Stimulated activated CD4-positive, alpha-beta T cell treated with anti-CD3 and anti-CD28 coated beads, TNF-alpha, amount 100 ng/mL, for 1 hour (primary cell): ENCODE measurements at places on chromosomes 13 and 19.

GRCh38 chr13:105048677-105049076 is 1486.8 kb downstream of the EFNB2 start:
- no peak for DNase-seq

- no peak for DNase-seq
Observed at GRCh38 chr19:7902796-7903243, 857 bp upstream of the MAP2K7 start.

- DNase-seq, result no peak
Observed at GRCh38 chr19:50275577-50276368, 53.4 kb downstream of the KCNC3 start.

GRCh38 chr13:41613984-41614661 is 156.8 kb downstream of the RGCC start:
- no peak for DNase-seq

GRCh38 chr19:33292595-33293254 is 9.6 kb downstream of the CEBPA start:
- DNase-seq, result no peak

GRCh38 chr13:29816715-29817114 is 33.7 kb downstream of the UBL3 start:
- no peak for DNase-seq

DNA sequence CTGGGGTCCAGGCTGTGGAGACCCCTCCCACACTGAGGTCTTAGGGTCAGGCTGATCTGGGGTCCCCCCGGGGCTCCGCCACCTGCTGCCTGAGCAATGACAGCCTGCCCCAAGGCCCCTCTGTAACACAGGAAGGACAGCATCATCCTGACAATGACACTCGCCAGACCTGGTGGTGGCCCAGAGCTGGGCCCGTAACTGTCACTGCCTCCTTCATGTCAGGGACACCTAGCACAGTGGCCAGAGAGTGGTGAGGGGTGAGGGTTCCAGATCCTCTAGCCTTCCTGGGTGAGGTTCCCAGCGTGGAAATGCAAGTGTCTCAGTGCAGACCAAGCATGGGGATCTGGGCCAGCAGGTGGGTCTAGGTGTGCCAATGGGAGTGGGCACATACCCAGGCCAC is 27.8 kb downstream of the OPA3 start:
- no peak for DNase-seq

DNA sequence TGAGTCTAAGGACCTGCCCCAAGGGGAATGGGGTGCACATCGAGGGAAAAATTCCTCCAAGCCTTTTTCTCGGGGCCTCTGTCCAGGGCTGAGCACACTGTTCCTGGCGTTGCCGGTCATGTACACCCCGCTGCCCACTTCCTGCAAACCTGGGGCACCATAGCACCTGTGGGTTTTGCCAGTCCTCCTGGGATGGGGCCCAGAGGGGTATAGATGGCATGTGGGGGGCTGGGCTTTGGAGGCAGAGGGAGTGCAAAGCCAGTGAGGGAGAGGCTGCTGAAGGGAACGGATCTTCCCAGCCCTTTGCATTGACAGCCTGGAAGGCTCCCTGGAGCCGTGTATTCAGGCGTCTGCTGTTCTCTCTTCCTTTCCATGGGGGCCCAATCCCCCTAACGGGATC is 187.3 kb downstream of the ZNF536 start:
- DNase-seq, result no peak

- no peak for DNase-seq
Observed at GRCh38 chr13:32316501-32316900, 1.2 kb downstream of the BRCA2 start.

DNA sequence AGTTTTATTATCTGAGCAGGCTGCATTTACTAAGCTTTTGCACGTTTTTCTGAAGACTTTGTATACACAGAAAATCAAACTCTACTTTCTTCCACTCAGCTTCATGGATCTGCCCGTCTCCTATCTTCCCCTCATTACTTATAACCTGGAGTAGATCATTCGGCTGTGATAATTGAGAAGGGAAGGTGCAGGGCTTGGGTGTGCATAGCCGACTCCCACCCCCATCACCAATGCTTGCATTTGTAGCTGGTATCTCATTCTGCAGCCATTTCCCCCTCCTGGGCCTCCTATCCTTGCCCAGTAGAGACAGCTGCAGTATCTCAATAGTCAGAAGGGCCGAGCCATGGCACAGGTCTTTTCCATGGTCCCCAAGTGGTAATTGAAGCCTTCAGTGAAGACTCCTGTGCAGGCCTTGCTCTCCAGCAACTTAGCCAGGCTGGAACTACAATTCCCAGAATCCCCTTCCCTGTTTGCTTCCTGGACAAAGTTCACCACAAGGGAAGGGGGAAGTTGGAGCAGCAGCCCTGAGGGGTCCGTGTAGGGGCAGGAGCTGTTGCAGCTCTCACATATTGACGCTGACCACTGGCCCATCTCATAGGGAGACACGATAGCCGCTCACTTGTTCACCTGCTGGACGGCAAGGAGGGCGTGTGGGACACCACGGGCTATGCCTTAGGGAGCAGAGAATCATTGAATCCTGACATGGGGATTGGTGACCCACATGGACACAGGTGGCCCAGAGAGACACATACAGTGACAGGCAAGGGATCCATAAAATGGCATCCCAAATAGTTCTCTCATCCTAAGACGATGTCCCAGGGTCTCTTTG is 2.1 kb upstream of the SIGLEC8 start:
- no peak for DNase-seq

GRCh38 chr19:45768655-45768983 is 433 bp downstream of the SIX5 start:
- no peak for DNase-seq

GRCh38 chr13:42398533-42398932 is 126.6 kb downstream of the AKAP11 start:
- no peak for DNase-seq

GRCh38 chr13:21686751-21687391 is 16.0 kb downstream of the FGF9 start:
- DNase-seq, result no peak

DNA sequence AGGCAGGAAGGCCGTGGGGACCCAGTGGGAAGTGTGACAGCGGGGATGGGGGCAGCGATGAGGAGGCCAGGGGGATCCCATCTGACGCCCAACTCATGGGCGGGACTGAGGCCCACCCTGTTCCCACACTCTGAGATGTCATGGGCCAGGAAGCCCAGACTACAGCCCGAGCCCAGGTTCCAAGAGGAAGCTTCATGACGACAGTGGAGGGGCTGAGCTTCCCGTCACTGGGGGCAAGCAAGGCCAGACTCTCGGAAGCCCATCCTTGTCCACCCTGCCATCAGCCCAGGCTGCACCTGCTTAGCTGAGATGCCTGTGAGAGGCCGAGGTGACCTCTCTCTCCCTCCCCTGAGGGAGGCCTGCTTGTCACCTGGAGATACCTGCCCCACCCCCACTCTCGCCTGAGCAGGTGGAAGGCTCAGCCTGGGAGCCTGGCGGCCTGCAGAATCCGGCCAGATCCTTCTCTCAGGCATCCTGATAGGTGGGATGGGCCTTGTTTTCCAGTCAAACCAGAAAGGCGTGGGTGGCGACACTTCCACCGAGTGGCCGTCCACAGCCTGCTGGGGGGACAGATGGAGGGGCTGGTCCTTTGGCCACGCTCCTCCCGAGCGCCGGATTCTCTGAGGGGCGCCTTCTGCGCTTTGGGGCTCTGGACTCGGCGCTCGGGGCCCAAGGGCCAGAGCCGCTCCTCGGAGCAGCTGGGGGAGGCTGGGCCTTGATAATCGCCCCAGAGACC is 4.8 kb downstream of the ZBTB7A start:
- DNase-seq, result no peak

DNA sequence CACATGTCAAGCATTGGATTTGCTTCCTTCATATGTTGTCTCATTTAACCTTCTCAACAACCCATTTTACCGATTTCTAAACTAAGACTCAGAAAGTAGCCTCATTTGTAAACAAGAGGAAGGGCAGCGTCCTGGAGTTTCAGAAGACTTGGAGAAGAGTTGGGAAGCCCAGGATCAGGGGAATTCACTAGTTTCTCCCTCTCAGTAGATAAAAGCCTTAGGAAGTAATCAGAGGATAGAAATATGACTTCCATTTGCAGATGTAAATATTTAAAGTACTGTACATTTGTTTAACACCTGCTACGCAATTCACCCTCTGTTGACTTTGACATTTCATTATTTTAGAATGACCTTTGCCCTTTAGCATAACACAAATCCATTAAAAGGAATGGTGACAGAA is 216.4 kb downstream of the DCT start:
- DNase-seq, result no peak

DNA sequence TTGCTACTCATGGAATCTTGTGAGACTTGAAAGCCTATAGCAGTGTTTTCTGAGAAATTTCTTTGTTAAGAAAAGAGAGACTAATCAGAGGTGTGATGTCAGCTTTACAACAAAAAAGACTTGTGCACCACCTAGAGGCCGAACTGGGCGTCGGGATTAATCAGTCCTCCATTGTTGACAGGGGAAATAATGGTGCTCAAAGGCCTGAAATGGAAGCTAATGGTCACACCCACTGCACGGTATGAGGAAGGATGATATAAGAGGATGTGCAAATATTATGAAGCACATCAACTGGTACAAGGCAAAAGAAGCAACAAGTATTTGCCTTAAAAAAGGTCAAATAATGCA is 480.2 kb upstream of the MIR17HG start:
- no peak for DNase-seq

GRCh38 chr13:74774264-74774663 is 640.1 kb upstream of the KLF12 start:
- no peak for DNase-seq
